Stimulated activated CD4-positive, alpha-beta T cell treated with anti-CD3 and anti-CD28 coated beads, Interleukin-4, amount 100 ng/mL, for 48 hours (primary cell): ENCODE measurements at places on chromosomes 16 and 17.

- DNase-seq = no peak
Measured at GRCh38 chr17:72439893-72440502, 319.2 kb downstream of the SOX9 start.

- no peak for DNase-seq
Measured at GRCh38 chr16:28092721-28093384, 29.3 kb upstream of the GSG1L start.

- no peak for DNase-seq
Measured at GRCh38 chr17:44188576-44189403, 2.0 kb downstream of the TMUB2 start.

GRCh38 chr17:13272296-13272695 lies 254.5 kb upstream of the ELAC2 start:
- DNase-seq = no peak

GRCh38 chr17:48148029-48148770 lies 40.6 kb downstream of the SNX11 start:
- DNase-seq = no peak

DNA sequence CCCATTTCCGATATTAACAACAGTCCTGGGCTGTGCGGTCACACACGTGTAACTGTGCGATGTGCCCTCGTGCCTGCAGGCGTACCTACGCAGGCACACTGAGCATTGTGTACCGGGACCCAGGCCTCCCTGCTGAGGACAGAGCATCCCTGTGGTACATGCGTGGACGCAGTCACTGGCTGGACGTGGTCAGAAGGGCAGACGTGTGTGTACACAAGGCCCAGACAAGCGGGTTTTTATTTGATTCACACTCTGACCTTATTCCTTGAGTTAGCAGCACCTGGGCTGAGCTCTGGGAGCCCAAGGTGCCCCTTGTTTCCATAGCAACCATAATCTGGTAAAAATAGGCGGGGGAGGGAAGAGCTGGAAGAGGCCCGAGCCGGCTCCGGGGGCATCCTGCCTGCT lies 19.5 kb downstream of the RAP1GAP2 start:
- no peak for DNase-seq

GRCh38 chr16:31709181-31709580 lies 164.4 kb upstream of the ZNF267 start:
- no peak for DNase-seq

DNA sequence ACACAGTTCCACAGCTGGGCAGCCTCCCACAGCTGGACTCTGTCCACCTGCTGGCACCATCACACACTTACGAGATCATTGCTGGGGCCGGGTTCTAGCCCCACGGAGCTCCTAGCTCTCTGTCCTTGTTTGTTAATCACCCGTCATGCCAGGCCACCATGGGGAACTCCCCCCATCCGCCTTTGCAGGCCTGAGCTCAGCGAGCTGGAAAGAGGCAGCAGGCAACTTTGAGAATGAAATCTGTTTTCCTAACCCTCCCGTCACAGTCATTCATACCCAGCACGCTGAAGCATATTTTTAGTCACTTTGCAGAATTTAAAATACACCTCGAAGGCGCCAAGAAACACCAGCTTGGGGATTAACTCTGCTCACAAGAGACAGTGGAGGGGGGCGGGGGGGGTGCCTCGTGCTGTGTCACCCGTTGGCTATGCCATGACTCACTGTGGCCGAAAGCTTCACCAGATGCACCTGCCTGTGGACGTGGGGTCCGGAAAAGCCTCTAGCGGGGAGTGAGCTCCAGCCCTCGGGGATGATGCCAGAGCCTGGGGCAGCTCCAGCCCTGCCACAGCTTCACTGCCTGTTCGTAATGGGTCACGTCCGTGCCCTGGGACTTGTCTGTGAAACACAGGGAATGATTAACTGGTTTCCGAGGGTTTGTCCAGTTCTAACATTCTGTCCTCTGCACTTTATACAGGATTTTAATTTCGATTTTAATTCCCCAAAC lies 1.4 kb upstream of the SPNS2 start:
- no peak for DNase-seq

- DNase-seq = no peak
Measured at GRCh38 chr17:77395501-77396048, 254.8 kb downstream of the SEC14L1 start.

GRCh38 chr16:22933173-22933572 lies 119.2 kb downstream of the HS3ST2 start:
- no peak for DNase-seq

- DNase-seq = no peak
Measured at GRCh38 chr17:71440513-71440912, 680.3 kb upstream of the SOX9 start.

- DNase-seq = no peak
Measured at GRCh38 chr16:27085182-27085581, 18.5 kb downstream of the C16orf82 start.

DNA sequence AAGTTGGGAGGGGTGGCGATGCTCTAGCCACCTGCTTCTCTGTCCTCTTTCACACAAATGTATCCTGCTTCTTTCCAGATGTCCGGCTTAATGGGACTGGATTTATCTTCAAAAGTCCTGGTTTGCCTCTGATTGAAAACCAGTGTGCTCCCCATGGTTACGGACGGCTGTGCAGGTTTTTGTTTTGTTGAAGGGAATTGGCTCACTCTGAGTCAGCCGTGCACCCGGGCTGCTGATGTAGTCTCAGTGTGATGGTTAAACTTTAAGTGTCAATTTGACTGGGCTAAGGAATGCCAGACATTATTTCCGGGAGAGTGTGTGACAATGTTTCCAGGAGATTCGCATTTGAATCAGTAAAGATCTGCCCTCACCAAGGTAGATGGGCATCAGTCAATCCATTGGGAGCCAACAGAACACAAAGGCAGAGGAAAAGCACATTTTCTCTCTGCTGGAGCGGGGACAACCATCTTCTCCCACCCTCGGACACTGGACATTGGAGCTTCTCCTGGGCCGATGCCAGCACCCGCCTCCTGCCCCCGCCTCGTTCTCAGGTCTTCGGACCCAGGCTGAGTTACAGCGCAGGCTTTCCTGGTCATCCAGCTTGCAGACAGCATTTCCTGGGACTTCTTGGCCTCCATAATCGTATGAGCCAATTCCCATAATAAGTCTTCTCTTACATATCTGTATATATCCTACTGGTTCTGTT lies 126.9 kb upstream of the TNRC6C start:
- no peak for DNase-seq

- DNase-seq = no peak
Measured at GRCh38 chr16:56910654-56911539, 21.0 kb upstream of the HERPUD1 start.

- no peak for DNase-seq
Measured at GRCh38 chr17:48465884-48466283, 35.9 kb upstream of the SKAP1 start.

GRCh38 chr17:27571563-27572352 lies 59.2 kb upstream of the LGALS9 start:
- DNase-seq = no peak

DNA sequence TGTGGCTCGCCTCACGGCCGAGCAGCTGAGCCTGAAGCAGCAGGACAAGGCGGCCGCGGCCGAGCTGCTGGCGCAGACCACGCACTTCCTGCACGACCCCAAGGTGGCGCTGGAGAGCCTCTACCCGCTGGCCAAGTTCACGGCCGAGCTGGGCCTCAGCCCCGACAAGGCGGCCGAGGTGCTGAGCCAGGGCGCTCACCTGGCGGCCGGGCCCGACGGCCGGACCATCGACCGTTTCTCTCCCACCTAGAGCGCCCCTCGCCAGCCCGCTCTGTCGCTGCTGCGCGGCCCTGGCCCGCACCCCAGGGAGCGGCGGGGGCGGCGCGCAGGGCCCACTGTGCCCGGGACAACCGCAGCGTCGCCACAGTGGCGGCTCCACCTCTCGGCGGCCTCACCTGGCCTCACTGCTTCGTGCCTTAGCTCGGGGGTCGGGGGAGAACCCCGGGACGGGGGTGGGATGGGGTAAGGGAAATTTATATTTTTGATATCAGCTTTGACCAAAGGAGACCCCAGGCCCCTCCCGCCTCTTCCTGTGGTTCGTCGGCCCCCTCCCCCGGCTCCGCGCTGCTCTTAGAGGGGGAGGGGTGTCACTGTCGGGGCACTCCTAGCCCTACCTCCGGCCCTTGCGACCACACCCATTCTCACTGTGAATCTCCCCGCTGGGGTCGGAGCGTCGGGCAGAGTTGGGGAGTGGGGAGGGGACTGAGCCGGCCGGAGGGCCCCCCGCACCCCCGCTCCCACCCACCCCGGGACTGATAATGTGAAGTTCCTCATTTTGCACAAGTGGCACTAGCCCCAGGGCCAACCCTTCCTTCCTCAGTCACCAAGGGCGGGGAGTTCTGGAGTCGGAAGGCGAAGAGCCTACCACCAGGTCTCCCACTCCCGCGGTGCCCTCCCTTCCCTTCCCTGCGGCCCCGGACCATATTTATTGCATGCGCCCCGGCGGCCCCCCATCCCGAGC lies 4.0 kb downstream of the HIC1 start:
- peak; percentile 66 for DNase-seq

GRCh38 chr16:11669380-11670146 lies 1.3 kb downstream of the SNN start:
- no peak for DNase-seq

DNA sequence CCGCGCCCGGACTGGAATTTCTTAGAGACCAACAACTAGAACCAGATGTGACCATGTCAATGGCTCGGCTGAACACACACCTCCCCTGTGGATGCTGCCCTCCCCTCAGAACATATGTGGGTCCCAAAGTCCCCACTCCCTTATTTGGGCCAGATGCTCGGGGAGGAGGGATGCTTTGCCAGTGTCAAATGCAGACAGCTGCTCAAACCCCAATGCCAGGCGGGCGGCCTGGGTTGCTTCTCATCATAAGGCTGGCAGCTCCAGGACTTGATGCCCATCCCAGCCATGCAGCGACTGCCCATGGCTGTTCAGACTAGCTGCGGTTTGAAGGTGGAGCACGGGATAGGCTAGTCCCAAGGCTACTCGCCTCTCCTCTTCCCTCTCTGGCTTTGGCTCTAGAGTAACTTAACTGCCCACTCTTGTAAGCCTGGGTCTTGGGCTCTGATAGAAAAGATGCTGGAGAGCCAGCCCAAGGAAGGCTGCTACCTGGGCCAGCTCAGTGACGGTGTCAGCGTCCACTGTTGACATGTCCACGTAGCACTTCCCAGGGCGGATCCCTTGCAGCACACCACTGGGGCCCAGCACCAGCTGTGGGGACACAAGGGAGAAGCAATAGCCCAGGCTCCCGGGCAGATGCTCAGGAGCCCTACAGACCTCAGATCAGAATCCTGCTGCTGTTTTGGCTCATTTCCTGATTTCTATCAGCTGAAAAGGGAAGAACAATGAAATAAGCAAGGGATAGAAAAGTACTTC lies 11.0 kb upstream of the ROGDI start:
- no peak for DNase-seq

- no peak for DNase-seq
Measured at GRCh38 chr16:580946-581498, 8.8 kb upstream of the RAB40C start.

GRCh38 chr16:65828296-65828695 lies 538.2 kb upstream of the CDH5 start:
- no peak for DNase-seq

DNA sequence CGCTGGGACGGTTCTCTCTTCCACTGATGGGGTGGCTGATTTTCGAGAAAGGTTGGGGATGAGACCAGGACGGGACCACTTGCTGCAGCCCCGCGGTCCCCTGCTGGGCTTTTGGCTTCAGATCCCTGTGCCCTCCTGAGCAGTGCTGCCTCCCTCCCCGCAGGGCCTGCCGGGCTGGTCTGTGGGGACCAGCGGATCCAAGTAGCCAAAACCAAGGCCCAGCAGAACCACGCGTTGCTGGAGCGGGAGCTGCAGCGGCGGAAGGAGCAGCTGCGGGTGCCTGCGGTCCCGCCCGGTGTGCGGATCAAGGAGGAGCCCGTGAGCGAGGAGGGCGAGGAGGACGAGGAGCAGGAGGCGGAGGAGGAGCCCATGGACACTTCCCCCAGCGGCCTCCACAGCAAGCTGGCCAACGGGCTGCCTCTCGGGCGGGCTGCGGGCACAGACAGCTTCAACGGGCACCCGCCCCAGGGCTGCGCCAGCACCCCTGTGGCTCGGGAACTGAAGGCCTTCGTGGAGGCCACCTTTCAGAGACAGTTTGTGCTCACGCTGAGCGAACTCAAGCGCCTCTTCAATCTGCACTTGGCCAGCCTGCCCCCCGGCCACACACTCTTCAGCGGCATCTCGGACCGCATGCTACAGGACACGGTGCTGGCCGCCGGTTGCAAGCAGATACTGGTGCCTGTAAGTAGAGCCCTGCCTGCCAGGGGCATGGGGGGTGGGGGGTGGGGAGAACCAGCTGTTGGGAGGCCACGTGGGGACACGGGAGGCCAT lies 28.6 kb downstream of the POLR3E start:
- no peak for DNase-seq

DNA sequence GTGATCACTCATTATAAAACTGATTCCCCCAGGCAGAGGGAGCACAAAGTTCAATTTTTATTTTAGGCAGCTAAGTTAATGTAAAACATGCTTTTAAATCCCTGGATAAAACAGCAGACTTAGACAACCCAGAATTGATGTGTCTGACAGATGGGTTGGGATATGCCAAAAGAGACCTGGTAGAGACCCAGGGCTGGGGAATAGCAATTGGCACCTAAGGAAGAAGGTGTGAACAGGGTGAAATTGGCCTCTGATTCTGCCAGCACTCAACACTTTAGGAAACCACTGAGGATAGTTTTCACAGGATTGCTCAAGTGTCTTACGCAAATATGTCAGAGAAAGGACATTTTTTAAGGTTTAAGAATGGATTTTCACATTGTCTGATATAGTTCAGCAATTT lies 938.2 kb upstream of the CDH8 start:
- DNase-seq = no peak

GRCh38 chr16:9657641-9658040 lies 524.6 kb downstream of the GRIN2A start:
- no peak for DNase-seq

DNA sequence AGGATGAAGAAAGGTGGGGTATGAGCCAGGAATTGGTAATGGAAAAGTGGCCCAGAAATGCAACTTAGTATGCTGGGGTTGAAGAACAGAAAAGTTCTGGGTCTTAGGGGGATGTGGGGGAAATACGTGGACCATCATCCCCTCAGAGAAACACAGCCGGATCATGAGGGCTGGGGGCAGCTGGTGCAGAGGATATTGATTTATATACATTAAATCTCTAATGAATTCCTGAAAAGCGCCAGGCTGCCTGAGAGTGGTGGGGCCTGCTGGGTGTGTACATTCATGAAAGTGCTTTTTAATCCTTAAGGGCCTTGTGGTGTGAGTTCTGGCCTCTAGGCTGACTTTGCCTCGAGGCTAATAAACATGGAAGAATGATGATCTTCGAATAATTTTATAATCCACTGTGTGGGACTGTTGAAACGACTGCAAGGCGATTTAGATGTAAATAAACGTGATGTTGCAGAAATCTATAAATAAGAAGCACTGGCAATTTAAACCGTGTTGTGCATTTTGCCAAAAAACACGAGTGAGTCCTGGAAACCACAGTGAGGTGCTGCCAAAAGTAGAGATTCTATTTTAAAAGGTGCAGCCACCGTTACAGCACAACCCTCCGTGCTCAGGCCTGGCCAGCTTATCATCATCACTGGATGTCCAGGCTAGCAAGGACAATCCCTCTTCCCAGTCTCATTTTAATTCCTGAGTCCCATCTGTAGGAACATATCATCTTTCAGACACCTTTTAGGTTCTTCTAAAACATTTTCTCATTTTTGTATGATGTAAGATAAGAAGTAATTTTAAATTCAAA lies 32.1 kb downstream of the PRKAR1A start:
- no peak for DNase-seq

GRCh38 chr16:55588799-55589198 lies 22.3 kb downstream of the CAPNS2 start:
- DNase-seq = no peak

GRCh38 chr17:60514053-60514452 lies 12.0 kb downstream of the APPBP2 start:
- DNase-seq = no peak

GRCh38 chr17:11279776-11280344 lies 38.8 kb downstream of the SHISA6 start:
- no peak for DNase-seq
